ENCODE measurements at places on chromosomes 12 and 14.
A peak's percentile ranks its signal among the peaks of the same experiment; 100 is the strongest.

DNA sequence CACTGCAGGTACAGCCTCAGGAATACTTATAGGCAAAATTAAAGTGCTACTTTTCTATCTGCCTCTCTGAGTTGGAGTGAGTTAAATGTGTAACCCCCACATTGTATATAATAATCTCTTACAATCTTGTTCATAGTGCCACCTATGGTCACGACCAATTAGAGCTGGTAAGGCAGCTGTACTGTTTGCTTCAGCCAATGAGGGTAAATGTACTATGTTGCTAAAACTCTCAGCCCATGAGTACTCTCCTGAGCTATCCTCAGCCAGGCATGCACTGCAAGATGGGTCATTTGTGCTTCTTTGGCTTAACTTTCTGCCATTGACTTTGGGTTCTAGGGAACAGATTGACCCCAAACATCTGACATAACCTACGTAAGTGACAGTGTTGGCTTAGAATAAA lies 15.0 kb upstream of the MDM2 start:
- DNase-seq, result no peak

- no peak for DNase-seq
Measured at GRCh38 chr12:16238661-16239060, 38.8 kb downstream of the SLC15A5 start.

- no peak for DNase-seq
Measured at GRCh38 chr14:104888489-104889374, 23.7 kb downstream of the CEP170B start.

GRCh38 chr14:55588259-55588699 lies 8.3 kb downstream of the KTN1 start:
- DNase-seq, result no peak

- DNase-seq, result no peak
Measured at GRCh38 chr12:132245521-132246101, 83.8 kb downstream of the GALNT9 start.

- no peak for DNase-seq
Measured at GRCh38 chr12:10372559-10372958, 17.3 kb downstream of the KLRK1 start.

DNA sequence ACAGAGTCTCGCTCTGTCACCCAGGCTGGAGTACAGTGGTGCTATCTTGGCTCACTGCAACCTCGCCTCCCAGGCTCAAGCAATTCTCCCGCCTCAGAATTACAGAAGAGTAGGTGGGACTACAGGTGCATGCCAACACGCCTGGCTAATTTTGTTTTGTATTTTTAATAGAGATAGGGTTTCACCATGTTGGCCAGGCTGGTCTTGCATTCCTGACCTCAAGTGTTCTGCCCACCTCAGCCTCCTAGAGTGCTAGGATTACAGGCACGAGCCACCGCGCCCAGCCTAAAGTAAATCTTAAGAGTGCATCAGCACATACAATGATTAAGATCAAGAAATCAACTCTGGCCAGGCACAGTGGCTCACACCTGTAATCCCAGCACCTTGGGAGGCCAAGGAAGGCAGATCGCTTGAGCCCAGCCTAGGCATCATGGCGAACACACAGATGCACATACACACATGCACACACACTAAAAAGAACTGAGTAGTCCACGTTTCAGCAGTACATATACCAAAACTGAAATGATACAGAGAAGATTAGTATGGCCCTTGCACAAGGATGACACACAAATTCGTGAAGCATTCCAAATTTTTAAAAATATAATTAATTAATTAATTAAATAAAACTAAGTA lies 65.0 kb downstream of the HECTD1 start:
- DNase-seq, result no peak

DNA sequence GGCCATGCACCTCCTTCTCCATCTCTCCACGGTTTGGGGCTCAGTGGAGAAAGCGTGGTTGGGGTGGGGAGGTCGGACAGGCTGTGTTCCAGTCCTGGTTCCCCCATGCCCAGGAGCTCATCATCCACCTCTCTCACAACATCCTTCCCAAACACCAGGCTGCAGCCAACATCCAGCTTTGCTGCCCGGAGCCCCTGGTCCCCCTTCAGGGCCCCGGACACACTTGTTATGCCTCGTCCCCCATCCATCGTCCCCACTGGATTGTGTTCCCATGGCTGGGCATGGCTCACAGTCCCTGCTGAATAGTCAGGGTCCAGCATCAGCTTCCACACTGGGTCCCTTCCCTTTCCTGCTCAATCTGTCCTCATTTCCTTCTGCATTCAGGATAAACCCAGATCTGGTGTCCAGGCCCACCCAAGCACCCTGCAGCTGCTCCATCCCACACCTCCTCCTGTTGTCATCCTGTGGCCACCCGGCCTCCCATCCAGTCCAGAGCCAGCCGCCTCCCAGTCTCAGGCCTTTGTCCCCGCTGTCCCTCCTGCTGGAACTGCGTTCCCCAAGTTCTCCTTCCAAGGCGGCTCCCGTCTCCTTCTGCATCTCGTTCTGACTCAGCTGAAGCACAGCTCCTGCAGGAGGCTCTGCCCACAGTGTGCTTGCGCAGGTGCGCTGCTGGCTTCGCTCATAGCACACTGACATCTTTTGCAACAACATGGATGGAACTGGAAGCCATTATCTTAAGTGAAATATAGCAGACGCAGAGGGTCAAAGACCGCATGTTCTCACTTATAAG lies 211.4 kb upstream of the RTL1 start:
- no peak for DNase-seq

GRCh38 chr12:99157946-99158345 lies 489.6 kb upstream of the GARIN6 start:
- DNase-seq, result no peak

DNA sequence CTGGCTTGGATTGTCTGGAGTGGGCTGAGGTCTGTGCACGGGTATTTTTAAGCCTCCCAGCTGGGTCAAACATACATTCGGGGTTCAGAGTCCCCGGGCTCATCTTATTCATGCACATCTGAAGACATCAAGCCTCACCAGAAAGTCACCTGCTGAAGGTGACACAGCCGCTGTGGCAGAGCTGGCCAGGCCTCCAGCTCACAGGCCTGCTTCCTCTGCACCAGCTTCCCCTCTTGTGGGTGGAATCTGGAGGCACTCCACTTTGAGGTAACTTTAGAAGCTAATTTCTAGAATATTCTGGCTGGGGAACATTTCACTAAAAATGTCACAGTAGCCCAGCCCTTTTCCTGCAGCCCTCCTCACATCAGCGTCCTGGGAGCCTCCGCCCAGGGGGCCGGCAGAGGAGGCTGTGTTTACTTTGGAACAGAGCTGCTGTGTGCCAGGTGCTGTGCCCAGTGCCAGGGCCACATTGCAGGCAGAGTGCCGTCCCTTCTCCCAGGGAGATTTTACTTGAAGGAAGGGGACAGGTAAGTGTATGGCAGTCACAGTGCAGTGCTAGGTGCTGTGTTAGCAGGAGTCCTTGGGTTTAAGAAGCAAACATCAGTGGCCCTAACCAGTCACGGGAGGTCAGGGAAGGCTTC lies 62.2 kb downstream of the TSPAN11 start:
- no peak for DNase-seq

DNA sequence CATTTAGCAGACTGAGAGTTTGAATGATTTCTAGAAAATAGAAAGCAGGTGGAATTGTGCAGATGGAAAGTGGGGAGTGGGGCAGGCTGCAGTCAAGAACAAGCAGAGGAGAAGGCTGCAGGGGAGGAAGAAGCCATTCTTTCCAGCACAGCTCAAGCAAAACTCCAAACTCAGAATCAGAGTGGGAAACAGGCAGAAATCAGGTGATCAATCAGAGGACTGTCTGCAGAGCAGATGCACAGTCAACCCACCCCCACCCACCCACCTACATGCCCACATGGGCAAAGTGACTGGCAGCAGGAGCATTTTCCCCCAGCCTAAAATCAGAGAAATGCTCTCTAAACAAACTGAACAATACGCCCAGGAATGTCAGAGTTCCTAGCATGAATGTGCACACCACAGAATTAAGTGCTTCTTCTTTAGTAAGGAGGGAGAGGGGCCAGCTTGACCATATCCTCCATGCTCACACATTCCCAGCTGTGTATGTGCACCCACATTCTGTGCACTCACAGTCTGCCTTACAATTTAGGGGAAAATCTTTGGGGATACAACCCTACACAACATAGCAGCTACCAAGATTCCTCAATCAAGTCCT lies 194.1 kb upstream of the PLEKHA5 start:
- DNase-seq, result no peak

DNA sequence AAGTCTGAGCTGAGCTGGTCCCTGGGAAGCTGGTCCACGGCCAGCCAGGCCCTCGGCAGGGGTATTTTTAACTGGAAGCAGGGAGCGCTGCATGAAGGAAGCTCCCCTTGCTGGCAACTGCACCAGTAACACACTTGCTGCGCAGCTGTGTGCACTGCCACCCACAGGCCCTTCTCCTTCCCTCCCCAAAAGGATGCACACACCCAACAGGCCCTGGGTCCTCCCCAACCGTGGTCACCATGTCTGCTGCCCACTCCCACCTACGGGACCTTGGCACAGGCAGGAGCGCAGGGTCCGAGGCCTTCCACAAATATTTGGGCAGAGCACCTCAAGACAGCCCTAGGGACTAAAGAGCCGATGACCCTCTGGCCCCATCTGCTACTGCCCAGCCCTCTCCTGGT lies 157.0 kb upstream of the PRMT8 start:
- no peak for DNase-seq

DNA sequence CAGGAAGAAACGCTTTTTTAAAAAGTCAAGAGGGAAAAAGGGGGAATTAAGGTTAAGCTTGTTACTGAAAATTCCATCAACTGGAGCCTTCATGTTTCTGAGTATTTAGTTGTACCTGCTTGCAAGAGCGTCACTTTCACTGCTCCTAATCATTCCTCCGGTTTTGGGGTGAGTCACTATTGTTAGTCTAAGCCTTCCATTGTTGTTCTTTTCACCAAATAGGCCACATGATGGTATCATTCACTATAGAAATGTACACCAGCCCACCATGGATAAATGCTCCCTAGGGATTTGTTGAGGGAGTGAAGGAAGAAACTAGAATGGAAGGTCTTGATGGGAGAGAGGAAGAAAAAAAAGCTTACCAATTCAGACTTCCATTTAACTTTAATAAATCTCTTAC lies 3.0 kb downstream of the IL22 start:
- DNase-seq, result no peak

GRCh38 chr14:80959496-80959895 lies 4.1 kb downstream of the TSHR start:
- DNase-seq, result peak; percentile 100

GRCh38 chr12:68422956-68423574 lies 90.9 kb upstream of the MDM1 start:
- DNase-seq, result no peak

DNA sequence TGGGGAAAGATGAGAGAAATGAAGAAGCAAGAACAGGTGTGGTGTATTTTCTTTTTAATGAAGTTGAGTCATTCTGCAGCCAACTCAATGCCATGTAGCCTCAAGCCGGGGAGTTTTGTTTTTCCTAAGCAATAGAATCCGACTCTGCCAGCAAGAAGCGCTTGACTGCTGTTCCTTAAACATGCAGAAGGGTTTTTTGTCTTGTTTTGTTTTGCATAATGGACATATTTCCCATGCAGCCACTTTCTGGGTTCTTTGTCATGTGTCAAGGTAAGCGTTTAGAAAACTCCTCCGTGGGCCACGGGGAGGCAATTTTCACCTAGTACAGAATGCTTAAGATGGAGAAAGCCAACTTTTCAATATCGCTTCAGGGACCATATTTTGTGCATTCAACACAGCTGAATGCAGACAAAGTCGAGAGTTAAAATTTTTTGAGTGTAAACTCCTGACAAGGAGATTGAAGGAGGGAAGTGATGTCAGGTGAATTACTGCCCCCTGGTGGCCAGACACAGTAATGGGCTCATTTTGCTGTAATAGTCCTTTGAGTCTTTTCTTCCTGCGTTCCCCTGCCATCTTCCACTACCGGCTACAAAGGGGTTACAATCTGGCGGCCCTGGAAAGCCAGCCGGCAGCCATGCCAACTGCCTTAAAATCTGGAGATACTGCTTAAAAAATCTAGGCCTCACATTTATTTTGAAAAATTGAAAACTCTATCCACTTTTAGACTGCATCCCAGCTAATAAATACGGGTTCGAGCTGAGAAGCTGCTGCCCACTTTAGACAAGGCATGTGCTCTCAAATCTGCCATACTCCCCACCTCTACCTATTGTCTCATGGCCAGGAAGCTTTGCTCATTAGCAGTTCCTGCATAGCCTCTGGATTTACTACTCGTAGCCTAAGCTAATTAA lies 3.2 kb upstream of the FICD start:
- DNase-seq, result peak; percentile 73

- DNase-seq, result peak; percentile 26
Measured at GRCh38 chr12:98465950-98466602, 49.3 kb upstream of the TMPO start.

- no peak for DNase-seq
Measured at GRCh38 chr14:72128629-72129028, 196.4 kb downstream of the RGS6 start.

GRCh38 chr14:64649383-64649998 lies 54.7 kb upstream of the PLEKHG3 start:
- DNase-seq, result no peak

DNA sequence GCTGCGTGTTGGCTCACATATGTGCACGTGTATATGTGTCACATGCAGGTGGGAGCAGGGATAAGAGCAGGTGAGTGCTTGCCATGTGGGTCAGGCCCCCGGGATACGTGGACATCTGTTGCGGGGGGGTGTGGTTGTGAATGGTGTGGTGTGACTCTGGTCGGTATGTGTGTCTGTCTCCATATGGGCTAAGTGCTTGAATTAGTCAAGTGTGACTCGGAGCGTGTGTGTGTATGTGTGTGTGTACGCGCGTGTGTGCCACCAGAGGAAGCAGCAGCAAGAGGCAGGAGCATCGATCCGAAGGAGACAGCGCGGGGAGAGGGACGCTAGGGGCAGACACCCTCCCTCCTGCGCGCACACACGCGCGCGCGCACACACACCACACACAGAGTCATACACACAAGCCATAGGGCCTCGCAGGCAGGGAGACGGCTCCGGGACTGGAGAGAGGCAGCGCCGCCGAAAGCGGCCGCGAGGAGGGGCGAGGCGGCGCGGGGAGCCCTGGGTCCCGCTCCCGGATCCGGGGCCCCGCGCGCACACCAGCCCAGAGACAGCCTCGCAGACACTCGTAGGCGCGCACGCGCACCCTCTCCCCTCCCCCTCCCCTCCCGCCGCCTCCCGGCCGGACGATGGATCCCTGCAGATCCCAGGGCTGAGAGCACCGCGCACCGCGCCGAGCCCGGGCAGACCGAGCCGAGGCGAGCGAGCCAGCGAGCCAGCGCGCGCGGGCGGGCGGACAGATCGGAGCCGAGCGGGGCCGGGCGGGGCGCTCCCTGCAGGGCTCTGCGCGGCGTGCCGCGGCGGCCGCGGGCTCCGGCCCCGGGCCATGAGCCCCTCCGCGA lies at the start of gene ASIC1:
Gene ASIC1 (plus strand): TSS at position 597 of the 842 bp plus-strand sequence. CDS start 1,171 bp downstream, outside the sequence.
- DNase-seq, result peak; percentile 34

DNA sequence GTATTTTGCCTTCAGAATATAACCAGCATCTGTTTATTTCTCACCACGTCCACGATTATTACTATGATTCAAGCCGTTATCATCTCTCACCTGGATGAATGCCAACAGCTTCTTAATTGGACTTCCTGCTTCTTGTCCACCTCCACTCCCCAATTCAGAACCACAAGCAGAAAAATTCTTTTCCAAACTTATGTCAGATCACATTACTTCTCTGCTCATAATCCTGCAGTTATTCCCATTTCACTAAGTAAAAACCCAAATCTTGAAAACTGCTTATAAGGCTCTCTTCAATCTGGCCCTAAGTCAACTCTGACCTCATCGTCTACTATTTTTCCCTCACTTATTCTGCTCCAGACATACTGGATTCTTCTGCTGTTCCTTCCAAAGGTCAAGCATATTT lies 2.0 kb downstream of the CRY1 start:
- DNase-seq, result no peak

All from NCI-H1694 treated with DMSO at 0.1 percent for 48 hours (cell line).